ENCODE measurements at places on chromosomes 3 and 15.

DNA sequence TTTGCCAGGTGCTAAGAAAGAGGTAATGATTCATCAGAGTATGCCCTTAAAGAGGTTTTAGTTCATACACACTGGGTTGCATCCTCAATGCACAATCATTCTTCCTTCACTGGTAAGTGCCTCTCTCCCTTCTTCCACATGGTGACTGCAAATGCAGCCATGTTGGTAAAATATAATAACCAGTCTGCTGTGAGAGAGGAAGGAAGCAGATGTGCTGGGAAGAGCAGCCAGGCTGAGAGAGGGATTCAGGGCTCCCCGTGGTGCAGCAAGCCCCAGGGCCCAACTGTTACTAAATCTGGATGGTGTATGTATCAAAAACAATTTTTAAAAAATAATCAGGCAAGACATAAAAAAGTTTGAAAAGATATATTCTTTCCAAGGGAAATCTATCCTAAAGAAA lies 498.1 kb downstream of the MAGI1 start:
- DNase-seq: no peak

- DNase-seq: no peak
These were observed 104.9 kb upstream of the ST8SIA2 start for GRCh38 chr15:92288755-92289154.

DNA sequence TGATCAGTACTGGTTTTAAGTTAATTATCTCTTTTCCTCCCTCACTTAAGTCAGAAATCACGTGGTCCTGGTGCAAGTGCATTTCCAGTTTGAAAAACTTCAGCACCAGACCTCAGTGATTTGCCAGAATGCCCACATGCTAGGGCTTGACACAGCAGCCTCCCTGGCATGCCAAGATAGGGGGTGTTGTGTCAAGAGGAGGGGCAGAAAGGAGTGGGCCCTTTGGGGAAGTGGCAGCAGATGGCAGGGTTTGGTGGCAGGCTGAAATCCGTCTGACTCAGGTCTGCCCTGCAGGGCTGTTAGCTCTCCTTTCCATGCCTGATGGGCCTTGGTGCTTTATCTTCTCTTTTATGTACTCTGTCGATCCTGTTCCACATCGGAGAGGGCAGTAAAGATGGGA lies 23.4 kb downstream of the PXK start:
- DNase-seq: no peak

DNA sequence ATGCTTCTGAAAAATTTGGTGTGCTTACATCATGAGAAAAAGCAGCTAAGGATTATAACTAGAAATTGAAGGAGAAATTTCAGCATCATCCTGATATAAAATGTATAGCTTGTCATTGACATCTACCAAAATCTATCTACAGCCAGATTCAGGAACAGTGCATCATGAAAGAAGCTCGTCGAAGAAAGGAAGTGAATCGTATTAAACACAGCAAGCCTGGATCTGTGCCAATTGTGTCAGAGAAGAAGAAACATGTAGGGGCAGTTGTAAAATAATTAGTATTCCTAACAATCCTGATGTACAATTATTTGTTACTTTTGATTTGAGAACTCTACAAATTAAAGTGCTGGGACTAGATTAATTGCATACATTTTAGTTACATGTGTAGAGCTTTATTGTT lies 37.2 kb downstream of the AP4E1 start:
- DNase-seq: no peak

DNA sequence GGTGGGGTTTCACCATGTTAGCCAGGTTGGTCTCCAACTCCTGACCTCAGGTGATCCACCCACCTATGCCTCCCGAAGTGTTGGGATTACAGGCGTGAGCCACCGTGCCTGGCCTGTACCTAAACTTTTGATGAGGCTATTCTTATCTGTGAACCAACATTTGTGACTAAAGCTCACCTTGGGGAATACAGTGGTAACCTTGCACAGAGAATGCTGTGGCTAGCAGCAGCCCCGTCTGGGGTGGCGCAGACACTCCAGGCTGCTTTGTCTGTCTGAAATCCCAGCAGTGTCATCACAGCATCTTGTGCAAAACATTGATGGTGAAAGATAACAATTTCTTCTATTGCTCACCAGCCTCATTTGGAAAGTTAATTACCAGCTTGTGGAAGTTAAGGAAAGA lies 58.9 kb downstream of the CMTM8 start:
- peak; percentile 36 for DNase-seq

- DNase-seq: no peak
These were observed 1.6 kb upstream of the ITGB5 start for GRCh38 chr3:124888482-124889441.

DNA sequence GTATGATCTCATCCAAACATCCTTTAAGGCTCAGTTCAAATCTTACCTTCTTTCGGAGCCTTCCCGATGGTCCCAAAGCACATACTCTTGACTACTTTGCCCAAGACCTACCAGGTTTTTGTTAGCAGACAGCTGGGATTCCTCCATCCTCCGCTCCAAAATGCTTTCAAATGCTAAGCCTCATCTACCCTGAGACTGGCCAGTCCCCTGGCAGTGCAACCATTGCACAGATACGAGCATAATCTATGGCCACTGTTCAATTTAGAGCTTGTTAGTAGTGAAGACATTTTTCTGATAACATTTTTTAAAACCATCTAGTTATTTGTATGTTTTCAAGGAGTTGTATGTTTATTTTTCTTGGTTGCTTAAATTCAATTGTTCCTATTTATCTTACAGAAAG lies 264.4 kb upstream of the NR2F2 start:
- DNase-seq: no peak

DNA sequence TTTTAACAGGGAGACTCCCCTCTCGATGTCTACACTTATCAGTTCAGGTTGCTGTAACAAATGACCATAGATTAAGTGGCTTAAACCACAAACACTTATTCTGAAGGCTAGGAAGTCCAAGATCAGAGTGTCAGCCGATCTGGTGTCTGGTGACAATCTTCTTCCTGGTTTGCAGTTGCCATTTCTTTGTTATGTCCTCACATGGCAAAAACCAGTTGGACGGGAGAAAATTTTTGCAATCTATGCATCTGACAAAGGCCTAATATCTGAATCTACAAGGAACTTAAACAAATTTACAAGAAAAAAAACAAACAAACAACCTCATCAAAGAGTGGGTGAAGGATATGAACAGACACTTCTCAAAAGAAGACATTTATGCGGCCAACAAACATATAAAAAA lies 116.9 kb upstream of the FOXB1 start:
- no peak for DNase-seq

DNA sequence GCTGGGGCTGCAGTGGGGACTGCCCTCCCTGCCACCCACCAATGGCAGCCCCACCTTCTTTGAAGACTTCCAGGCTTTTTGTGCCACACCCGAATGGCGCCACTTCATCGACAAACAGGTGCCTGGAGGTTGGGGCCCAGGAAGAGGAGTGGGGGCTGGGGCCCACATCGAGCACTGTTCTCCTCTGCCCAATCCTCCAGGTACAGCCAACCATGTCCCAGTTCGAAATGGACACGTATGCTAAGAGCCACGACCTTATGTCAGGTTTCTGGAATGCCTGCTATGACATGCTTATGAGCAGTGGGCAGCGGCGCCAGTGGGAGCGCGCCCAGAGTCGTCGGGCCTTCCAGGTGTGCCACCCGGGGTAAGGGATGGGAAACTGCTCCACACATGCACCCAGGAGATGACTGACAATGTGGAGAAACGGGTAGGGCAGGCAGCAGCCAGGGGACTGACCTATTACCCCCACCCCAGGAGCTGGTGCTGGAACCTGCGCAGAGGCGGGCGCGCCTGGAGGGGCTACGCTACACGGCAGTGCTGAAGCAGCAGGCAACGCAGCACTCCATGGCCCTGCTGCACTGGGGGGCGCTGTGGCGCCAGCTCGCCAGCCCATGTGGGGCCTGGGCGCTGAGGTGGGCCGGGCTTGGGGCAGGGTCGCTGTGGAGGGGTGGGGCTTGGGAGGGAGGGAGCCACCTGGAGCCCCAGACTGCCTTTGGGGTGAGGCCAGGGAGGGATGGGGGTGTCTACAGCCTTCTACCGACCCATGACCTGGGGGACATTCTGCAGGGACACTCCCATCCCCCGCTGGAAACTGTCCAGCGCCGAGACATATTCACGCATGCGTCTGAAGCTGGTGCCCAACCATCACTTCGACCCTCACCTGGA lies 22.9 kb downstream of the NBEAL2 start:
- no peak for DNase-seq

GRCh38 chr3:155292693-155293092 lies 790 bp downstream of the STRIT1 start:
- no peak for DNase-seq

DNA sequence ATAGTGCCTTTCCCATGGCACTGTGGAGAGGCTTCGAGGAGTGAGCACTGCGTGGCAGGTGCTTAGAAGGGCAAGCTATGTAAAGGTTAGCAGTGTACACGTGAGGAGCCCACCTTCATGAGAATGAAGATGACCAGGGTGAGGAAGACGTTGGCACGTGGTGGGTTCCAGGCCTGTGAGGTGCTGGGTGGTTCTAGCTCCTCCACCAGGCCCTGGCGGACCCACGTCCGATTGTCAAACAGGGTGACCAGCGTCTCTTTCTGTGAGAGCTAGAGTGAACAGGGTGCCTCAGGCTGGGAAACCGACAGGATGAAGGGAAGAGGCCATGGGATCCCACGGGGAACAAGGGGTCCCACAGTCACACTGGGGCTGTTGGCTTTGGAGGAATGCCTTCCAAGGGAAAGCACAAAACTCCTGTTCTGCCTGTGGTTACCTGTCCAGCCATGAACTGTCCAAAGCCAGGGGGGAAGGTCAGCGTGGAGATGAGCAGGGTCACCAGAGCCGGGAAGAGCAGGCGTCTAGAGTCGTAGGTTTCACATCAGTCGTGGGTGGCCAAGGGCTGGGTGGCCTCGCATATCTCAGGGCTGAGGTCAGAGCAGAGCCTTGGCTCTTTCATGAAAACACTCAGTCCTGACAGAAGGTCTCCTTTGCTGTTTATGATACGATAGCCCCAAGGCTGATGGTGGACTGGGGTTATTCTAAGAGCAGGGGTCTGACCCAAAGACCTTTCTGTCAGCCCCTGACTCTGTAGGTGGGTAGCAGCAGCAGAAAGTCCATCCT lies 6.0 kb downstream of the CLCN2 start:
- DNase-seq: no peak

DNA sequence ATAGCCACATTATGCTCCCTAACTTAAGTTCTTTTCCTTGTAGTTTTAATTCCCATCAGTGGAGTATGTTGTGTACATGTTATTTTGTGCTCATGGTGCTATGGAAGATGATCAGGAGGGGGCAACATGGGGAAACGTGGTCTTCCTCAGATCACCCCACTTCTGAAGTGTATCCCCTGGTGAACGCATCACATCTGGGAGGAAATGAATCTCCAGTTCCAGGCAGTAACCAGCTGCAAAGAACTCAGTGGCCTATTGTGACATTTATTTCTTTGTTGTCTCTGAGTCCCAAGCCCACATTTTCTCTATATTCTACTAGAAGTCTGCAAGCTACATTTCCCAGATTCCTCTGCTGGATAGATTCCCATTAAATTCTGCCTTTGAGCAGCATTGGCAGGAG lies 217.0 kb downstream of the SATB1 start:
- no peak for DNase-seq

DNA sequence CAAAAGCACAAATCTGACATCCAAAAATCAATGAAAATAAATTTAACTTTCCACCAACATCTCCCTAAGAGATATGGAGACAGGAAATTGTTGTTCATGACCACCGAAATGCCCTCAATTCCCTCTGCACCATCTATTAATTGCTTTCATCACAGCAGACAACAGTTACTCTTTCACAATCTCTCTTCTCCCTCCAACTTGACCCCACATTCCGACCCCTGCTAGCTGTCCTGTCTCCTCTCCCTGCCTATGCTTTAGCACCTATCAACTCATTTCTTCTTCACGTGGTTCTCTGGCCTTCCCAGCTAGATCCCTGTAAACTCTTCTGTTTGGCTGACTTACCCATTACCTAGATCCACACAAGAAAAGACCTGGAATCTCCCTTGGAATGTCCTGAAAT lies 173.9 kb upstream of the ADAMTS9 start:
- no peak for DNase-seq

DNA sequence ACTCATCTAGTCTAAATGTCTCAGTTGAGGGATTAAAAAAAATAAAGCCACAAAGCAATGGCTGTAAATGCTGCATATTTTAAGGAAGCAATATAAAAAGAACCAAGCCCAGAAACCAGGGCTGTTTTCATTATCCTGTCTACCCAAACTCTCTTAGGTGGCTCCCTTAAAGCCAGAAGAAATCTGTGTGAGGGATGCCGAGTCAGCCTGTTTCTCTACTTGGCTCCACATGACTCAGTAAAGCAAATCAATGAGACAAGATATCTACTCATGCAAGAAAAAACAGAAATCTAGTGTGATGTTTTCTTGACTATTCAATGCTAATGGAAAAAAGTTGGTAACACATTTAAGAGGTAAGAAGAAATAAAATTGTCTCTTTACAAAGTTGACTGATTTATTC lies 296.2 kb downstream of the ZBTB20 start:
- DNase-seq: no peak

DNA sequence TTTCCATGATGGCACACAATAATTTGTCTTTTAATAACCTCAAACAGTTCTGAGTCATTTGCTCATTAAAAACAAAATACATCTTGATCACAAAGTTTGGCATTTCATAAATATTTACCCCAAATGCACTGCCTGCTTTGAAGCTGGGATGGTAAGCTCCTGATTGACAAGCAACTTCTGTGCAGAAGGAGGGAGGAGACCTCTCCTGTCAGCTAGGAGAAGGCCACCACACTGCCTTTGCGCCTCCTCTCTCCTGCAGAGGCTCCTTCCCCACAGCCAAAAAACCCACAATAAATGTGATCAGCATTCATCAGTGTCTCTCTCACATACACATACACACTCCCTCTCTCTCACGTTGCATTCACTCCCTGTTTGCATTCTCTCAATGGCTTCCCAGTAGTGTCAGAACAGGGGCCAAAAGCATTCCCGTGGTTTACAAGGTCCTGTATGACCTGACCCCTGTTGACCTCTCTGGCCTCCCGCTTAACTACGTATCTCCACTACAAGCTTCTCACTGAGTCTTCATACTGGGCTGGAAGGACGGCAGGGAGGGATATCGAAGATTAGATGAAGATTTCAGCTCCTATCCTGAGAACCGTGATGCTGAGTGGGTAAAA lies 216.4 kb downstream of the FOXP1 start:
- no peak for DNase-seq

- DNase-seq: no peak
These were observed 11.2 kb downstream of the SLCO3A1 start for GRCh38 chr15:91864664-91865063.

DNA sequence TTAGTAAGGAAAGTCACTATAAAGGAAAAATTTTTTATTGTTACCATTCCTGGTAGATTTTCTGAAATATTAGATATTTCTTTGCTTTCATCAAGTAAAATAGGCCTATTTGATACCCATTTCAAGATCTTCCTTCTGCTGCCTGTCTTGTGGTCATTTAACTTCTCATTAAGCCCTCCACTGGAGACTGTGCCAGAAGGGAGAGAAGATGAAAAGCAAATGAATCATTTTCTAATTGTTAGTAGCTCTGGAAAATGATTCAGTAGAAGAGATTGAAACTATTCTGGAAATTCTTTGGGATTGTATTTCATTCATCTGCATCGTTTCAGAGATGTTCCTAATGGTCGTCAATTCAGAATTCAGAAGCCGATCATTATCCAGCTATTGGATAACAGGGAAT lies 3.2 kb downstream of the KCTD6 start:
- no peak for DNase-seq

All from T-helper 2 cell (primary cell).